Hematopoietic multipotent progenitor cell (in vitro differentiated cells): ENCODE measurements at places on chromosomes 13 and 19. TPM values are rescaled to one million over a fixed set of nuclear protein-coding genes. Genes with fewer than 3 reads are reported as not detected.
A peak's percentile ranks its signal among the peaks of the same experiment; 100 is the strongest.

DNA sequence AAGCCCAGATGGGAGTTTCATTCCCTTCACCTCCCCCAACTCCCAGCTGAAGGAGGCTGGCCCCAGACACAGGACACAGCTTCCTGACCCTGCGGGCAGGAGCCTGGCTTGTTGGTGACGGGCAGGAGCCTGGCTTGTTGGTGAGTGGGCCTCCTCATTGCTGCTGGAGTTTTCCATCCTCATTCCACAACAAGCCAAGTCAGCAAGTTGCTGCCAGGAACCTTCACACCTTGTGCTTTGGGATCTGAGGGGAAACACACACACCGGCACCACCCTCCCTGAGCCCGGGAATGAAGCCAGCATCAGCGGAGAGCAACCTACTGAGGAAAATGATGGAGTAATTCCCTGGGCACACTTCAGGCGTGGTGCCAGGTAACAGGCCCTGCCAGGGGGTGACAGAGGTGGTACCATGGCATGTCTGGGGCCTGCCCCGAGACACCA lies 74.9 kb downstream of the ALOX5AP start:
- no peak for DNase-seq

Gene FBXO46
- total RNA-seq, result 19.1 TPM

Gene ALDH16A1
- 94.0 TPM for total RNA-seq

Gene F10
- 0.27 TPM for total RNA-seq

DNA sequence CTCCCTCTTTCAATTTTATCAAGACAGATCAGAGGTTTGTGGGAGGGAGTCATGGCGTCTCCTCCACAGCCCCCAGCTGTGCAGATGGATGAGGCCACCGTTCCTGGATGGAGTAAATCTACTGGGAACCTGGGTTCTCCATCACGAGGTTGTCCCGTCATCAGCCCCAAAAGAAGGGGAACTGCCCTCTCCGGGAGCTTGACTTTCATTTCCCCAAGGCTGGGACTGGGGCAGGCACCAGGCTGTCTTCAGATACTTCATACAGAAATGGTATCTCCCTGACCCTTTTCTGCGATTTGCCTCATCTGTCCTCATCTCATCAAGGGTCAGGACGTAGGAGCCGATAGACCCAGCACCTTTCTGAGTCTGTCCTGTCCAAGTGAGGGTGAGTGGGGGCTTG lies 9.8 kb downstream of the LILRB2 start:
- no peak for DNase-seq

GRCh38 chr13:69619651-69620050 lies 488.0 kb upstream of the ATXN8OS start:
- no peak for DNase-seq

DNA sequence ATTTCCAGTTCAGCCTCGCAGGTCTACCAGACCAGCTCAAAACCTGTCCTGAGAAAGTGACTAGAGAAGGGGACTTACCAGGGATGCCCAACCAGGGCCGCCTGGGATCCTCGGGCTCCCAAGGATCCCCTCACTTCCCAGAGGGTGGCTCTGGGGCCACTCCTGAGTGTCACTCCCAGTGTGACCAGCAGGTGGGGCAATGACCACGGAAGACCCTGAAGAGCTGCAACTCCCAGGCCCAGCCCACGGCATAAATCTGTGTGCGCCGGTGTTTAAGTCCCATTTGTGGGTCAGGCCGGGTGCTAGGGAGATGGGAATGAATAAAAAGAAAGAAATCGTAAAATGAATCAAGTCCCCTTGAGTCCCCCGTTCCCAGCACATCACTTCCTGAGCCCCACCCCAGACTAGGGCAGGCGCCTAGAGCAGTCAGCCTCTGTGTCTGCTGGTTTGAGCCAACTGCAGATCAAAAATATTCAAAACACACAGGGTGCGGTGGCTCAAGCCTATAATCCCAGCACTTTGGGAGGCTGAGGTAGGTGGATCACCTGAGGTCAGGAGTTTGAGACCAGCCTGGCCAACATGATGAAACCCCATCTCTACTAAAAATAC lies 10.7 kb downstream of the PTGIR start:
- peak; percentile 80 for DNase-seq

- DNase-seq, result no peak
Measured at GRCh38 chr13:23965346-23965745, 68.0 kb upstream of the C1QTNF9B start.

DNA sequence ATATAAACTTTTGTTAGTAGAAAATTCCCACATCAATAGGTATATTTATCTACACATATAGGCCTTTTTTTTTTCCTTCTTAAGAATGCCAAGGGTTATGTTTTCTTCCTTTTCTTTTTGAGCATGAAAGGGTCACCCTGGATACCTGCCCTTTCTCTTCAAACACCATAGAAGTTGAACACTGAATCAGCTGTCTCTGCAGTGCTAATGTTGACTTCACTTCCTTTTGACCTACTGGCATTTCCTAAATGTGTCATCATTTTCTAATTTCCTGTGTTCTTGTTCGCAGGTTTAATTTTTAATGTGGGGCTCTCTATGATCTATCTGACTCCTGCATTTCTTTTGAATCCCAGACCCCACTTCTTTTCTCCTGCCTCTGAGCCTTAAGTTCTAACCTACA lies 532.0 kb downstream of the GPC6 start:
- no peak for DNase-seq

- DNase-seq, result peak; percentile 93
Measured at GRCh38 chr19:1213391-1214286, 8.1 kb downstream of the STK11 start.

- DNase-seq, result no peak
Measured at GRCh38 chr19:41997121-41997850, 3.3 kb upstream of the ATP1A3 start.

DNA sequence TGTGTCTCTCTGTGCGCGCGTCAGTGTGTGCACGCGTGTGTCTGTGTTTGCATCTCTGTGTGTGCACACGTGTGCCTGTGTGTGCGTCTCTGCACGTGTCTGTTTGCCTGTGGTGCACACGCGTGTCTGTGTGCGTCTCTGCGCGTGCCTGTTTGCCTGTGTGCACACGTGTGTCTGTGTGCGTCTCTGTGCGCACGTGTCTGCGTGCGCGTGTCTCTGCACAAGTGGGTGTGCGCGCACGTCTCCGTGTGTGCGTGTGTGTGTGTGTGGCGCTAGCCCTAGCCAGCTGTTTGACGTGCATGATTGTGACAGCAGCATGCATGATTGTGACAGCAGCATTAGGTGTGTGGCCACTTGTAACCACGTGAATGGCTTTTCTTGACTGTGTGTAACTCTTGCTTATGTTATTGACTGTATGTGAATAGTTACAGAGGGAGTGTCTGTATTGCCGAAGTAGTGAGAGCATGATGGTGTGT lies 31.1 kb downstream of the ZNF146 start:
- no peak for DNase-seq

GRCh38 chr19:2289714-2290435 lies 7.9 kb upstream of the PEAK3 start:
- peak; percentile 94 for DNase-seq

Gene RUBCNL
- 1.6 TPM for total RNA-seq

DNA sequence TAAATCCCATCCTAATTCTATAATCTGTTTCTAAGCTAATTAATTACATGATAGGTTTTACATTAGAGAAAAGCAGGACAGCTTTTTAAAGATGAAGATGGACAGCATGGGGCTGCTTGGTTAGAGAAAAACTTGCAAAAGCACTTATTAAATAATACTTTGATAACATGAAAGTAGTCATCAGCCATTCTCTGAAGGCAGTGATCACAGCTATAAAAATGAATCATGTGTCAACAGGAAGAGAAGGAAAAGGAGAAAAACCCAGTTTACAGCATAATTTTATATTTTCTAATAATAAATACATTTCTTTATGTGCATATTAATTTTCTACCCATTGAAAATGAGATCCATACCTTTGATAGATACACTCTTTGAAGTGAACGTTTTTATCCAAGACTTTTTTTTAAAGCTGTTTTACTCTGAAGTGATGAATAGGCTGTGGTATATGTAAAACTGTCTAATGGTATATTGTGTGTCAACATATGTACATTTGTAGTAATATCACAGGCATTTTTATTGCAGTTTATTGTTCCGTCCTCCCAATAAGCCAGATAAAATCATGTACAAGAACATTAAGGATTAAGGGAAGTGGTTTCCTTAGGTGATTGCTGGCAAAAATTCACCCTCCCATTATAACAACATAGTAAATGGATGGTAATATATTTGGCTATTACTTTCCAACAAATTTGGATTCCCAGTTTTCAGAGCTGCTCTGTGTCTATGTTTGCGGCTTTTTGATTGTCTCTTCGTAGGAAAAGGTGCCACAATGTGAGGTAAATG lies 1.3 kb upstream of the KLF5 start:
- DNase-seq, result no peak

DNA sequence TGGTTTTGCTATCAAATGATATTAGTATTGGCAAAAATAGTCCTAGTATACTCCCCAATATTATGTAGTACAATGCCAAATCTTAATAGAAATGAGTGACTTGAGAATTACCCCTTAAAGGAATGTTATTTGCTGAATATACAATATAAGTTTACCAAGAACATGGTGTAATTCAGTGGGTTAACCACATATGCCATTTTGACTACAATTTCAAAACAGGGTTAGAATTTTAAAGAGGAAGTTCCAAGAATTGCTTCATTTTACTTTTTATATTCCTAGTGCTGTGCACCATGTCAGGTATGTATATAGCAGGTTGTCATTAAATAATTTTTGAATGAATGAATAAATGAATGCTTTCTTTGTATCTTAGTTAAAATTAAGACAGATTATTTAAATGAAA lies 66.3 kb downstream of the LMO7 start:
- DNase-seq, result peak; percentile 29

DNA sequence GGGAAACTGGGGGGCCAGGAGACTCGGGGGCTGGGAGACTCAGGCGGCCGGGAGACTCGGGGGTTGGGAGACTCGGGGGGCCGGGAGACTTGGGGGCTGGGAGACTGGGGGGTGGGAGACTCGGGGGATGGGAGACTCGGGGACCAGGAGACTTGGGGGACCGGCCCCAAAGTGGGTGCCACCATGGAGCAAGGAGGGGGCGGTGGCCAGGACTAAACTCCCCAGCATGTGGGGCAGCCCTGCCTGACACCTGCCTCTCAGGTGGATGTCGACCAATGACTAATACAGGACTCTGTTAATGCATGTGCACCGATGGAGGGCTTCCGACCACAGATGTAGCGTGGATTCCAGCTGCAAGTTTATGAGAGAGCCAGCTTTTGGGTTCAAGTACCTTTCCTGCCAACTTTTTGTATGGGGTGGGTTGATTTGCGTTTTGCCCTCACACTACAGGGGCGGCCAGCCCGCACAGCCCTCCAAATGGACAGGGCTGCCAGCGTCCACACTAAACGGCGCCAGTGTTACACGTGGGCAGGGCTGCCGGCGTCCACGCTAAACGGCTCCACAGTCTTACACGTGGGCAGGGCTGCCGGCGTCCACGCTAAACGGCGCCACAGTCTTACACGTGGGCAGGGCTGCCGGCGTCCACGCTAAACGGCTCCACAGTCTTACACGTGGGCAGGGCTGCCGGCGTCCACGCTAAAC lies 62.2 kb downstream of the RASA3 start:
- DNase-seq, result no peak

DNA sequence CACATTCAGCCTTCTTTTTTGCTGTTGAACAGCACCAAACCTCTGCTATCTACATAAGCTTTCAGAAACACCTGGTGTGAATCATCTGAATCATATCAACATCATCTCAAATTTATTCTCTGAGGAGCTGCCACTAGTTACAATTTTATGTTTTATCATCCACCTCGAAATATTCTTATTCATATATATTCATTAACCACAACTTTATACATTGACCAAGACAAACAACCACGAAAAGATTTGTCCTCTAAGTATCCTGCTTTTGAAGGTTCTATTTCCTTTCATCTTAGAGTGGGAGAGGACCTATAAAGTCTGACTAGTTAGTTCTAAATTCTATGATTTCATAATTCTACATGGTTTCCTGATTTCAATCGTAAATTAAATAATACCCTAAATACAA lies 18.9 kb downstream of the ESD start:
- no peak for DNase-seq

DNA sequence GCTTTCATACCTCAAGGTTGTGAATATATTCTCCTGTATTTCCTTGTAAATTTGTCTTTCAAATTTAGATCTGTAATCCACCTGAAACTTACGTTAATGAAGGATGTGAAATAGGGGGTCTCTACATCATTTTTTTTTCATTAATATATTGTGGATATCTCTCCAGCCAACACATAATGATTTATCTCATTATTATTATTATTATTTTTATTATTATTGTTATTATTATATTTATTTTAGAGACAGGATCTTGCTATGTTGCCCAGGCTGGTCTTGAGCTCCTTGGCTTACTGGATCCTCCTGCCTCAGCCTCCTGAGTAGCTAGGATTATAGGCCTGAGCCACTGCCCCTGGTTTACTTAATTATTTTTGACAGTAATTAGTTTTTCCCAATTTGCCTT lies 4.3 kb upstream of the LIPE start:
- DNase-seq, result no peak

Gene EXOSC5
- total RNA-seq, result 36.4 TPM

Gene SPART
- 41.5 TPM for total RNA-seq

Gene PLPP2
- 1.1 TPM for total RNA-seq
